Hematopoietic multipotent progenitor cell (in vitro differentiated cells): ENCODE measurements at places on chromosomes 16 and 17. TPM values are rescaled to one million over a fixed set of nuclear protein-coding genes. Genes with fewer than 3 reads are reported as not detected.

DNA sequence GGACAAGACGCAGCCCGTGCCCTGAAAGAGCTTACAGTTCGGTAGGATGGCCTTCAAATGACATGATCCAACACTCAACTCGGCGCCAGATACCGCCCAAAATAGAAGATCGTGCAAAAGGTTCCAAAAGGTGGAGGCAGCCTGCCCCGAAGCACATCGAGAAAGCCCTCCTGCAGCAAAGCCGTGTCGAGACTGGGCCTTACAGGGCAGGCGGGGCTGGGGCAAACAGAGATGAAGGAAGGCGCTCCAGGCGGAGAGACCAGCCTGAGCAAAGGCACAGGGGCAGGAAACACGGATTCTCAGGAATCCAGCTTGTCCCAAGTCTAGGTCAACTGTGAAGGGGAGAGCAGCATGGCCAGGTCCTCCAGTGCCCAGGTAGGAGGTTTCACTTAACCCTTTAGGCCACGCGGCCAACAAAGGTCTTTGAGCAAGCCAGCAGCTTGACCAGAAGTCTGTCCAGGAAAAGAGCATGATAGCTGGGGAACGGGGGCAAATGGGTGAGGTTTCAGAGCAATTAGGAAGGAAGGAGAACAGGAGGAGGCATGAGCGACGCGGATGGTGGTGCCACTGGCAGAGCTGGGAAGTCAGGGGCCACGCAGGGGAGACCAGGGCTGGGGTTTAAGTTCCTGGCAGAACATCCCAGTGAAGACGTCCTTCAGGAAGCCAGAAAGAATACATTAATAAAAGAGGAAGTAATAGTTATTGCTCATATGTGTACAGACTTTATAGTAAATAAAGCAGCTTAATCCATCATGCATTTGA, 21.2 kb upstream of the EIF1 start:
- DNase-seq: no peak

GRCh38 chr16:85555719-85556455, 57.2 kb upstream of the GSE1 start:
- DNase-seq: peak; percentile 63

- DNase-seq: no peak
These were observed at the start of gene HSD11B2 for GRCh38 chr16:67430977-67431774. HSD11B2 (plus strand) TSS chr16:67431121; CDS start chr16:67431249, 128 bp downstream.

DNA sequence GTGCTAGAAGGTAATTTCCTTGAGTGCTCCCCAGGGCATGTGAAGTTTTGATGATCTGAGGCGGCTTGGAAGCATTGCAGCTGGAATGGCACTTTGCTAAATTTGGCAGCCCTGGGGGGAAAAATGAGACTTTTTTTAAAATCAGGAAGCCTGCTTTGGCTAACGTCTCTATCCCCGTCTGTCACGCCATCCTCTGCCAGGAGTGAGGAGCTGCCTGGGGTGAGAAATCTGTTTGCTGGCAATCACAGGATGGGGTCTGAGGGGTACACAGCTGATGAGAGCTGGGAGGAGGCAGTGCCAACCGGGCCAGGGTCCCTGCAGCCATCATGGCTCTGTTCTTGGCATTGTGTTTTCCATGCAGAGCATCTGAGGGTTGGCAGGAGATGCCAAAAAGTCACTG, 2.0 kb downstream of the ABCC12 start:
- DNase-seq: no peak

GRCh38 chr17:59754552-59754951, 47.1 kb downstream of the VMP1 start:
- no peak for DNase-seq

DNA sequence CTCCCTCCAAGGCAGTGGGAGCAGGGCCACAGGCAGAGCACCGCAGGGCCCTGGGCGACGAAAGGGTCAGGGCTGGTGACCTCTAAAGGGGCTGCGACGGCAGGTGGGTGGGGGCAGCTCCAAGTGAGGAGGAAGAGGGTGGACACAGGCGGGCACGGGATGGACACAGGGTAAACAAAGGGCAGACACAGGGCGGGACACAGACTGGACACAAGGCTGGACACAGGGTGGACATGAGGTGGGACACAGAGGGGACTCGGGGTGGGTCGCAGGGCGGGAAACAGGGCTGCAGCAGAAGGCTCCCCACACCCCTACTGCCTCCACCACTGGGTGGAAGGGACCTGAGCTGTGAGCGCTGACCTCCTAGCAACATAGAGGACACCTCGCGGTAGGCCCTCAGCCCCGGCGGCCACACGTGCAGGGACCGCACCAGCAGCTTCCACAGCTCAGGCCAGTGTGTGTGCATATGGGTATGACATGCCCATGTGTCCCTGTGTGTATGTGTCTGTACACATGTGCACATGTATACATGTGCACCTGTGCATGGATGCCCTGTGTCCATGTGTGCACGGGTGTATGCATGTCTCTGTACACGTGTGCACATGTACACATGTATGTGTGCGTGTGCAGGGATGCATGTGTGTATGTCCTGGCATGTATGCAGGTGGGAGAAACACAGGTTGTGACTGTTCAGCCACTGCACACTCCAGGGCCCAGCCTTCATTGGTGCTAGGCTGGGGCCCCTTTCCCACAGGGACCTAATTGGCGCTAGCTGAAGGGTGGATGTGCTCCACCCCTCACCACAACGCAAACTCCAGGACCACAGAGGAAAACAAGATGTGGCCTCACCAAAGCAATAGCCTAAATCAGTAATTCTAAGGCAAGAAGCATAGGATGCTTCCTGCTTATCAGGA, 7.6 kb downstream of the LMF1 start:
- no peak for DNase-seq

GRCh38 chr17:63075969-63076368, 109.9 kb downstream of the TANC2 start:
- peak; percentile 5 for DNase-seq

- DNase-seq: no peak
These were observed 38.7 kb upstream of the SLC38A10 start for GRCh38 chr17:81333616-81334368.

Gene TBX2
- under 0.01 TPM for total RNA-seq

GRCh38 chr16:86580063-86580790, 1.9 kb downstream of the FOXL1 start:
- no peak for DNase-seq

Gene MPO
- 371 TPM for total RNA-seq

GRCh38 chr17:28320215-28321061, 1.4 kb downstream of the TMEM97 start:
- DNase-seq: no peak

- DNase-seq: no peak
These were observed 418.4 kb upstream of the PMFBP1 start for GRCh38 chr16:72590151-72590937.

DNA sequence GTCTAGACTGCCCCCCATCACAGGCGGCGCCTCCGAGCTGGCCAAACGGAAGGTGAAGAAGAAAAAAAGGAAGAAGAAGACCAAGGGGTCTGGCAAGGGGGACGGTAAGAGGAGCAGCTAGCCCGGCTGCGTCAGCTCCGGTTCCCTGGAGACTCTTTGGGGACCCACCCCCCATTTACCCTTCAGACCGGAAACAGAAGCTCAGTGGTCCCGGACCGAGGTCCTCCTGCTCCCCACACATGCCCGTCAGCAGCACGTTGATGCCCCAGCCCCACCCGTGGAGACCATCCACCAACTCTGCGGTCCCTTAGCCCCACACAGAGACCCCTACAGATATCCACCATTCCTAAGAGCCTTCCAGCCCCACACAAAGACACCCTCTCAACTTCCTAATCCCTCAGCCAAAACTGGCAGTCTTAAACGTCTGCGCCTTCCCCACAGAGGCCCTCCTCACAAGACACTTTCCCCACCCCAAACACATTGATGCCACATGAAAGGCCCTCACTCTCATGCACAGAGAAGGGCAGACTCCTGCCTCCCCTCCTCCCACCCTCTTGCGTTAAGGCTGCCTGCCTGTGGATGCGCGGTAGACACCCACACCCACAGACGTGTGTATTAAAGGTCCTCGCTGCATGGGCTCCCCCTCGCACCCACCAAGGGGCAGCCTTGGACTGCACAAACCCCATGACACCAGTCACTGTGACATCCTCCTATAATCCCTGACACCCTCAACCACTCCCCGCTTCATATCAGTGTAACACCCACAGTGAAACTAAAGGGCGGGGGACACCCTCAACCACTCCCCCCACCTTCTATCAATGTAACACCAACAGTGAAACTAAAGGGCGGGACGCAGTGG, 58.2 kb upstream of the RPH3AL start:
- DNase-seq: peak; percentile 37

GRCh38 chr17:12521416-12521815, 144.3 kb upstream of the MYOCD start:
- DNase-seq: no peak

DNA sequence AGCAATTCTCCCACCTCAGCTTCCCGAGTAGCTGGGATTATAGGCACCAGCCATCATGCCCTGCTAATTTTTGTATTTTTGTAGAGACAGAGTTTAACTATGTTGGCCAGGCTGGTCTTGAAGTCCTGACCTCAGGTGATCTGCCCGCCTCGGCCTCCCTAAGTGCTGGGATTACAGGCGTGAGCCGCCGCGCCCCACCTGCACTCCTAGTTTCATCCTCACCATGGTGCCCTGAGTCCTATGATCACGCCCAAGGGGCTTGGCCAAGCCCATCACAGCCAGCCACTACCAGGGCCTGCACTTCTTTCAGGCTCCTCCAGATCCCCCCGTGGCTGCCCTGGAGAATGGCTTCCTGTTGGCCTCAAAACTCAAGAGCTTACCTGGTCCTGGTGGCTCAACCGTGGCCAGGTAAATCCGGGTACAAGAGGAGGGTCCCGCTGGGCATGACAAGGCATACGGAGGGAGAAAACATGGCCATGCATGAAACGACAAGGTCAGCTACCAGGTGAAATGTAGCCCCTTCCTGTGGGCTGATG, 20.4 kb upstream of the TFAP4 start:
- DNase-seq: no peak

DNA sequence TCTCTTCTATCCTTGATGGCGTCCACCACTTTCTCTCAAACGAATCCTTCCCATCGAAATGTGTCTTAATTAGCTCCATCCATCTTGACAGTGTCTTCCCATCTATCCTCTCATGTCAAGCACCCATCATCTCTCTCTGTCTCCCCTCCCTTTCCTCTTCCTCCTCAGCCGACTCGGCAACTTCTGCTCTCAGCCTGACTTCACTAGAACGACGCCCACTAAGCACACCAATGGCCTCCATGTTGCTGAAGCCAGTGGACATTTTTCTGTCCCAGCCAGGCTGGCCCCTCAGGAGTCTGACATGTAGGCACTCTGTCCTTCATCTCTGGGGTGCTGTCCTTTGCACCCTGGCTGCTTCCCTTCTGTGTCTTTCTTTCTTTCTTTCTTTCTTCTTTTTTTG, 2.5 kb upstream of the SPATA20 start:
- no peak for DNase-seq

Gene ATP2A1
- total RNA-seq: 0.54 TPM

Gene RASD1
- total RNA-seq: 3.0 TPM

DNA sequence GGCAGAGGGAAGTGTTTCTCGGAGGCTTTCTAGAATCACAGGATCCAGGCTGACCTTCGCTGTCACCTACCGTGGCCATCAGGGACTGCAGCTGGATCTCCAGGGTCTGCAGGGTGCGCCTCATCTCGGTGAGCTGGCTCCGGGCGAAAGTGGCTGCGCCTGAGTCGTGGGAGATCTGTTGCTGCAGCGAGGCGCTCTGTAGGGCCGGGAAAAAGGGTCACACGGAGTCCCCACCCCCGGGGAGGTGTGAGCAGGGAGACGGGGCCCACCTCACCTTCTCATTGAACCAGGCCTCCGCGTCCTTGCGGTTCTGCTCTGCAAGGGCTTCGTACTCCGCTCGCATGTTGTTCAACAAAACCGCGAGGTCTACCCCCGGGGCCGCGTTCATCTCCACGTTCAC, 2.9 kb downstream of the KRT28 start:
- DNase-seq: no peak

GRCh38 chr16:51577621-51578303, 426.7 kb upstream of the SALL1 start:
- DNase-seq: no peak

- DNase-seq: no peak
These were observed 8.9 kb downstream of the RHBDF2 start for GRCh38 chr17:76492123-76492988.

- no peak for DNase-seq
These were observed 54.1 kb downstream of the PSMD12 start for GRCh38 chr17:67312265-67312664.

DNA sequence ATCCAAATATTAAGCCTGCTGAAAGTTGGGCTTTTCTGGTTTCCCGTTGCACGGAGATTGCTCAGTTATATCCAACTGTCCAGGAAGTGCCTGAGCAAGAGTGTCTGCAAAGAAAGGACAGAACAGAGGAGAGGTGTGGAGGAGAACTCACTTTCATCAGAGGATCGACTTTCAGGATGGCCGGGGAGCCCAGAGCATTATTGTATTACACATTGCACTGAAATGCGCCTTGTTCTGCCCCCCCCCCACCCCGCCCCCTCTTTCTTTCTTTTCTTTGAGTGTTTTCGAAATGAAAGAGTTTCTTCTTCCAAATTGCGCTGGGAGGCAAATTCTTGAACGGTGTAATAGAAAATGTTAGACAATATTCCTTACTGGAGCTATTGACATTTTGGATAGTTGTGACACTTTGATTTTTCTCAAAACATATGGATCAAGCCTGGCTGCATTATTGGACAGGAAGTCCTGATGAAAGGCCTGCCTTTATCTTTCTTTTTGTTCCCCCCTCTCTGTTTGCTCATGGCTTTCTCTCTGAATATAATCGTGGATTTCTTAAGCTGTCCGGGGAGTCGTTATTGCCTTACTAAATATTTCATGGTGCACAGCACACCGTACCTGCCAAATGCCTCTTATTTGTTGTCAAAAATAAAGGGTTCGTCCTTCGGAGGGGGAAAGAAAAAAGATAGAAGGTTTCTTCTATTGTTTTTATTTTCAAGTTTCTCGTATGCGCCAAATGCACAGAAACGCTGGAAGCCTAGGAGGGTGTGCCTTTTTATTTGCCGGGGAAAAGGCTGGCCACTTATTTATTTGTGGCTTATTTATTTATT, 110.8 kb downstream of the IRX3 start:
- no peak for DNase-seq

GRCh38 chr16:66366433-66367299, at the start of gene CDH5:
CDH5 (plus strand) TSS chr16:66366691; CDS start chr16:66379338, 12,647 bp downstream.
- peak; percentile 20 for DNase-seq

DNA sequence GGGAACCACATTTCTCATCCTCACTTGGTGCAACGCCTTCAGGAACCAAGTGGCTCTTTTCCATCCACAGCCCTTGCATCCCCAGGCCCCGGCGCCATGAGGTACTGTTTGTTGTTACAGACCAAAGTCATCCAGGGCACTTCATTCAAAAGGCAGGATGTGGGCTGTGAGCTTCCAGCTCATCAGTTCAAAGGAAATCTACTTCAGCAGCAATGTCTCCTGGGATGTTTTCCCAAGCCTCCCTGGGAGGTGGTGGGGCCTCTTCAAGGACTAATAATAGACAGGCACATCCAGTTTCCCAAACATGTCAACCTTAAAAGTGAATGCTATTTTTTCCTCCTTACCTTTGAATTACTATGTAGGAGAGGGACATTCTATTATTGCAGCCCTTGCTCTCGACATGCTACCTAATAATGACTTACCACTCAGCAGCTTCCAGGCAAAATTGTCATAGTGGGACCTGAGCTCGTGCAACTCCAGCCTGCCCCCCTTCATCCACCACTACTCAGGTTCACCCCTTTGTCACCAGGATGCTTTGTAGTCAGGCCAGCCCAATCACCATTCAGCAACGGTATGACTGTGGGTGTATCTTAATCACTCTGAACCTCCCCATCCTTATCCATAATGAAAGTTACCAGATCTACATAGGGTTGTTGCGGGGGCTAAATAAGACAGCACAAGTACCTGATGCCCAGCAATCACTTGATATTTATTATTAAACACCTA, 1.7 kb upstream of the PRKCB start:
- no peak for DNase-seq

GRCh38 chr16:84552135-84552534, 47.7 kb upstream of the MEAK7 start:
- no peak for DNase-seq

Gene GAS7
- total RNA-seq: 16.2 TPM

GRCh38 chr17:29596811-29597210, 3.9 kb downstream of the ANKRD13B start:
- DNase-seq: no peak
